Stimulated activated CD4-positive, alpha-beta T cell treated with anti-CD3 and anti-CD28 coated beads, Interleukin-12 subunit alpha, Interleukin-12 subunit beta, amount 100 ng/mL, for 48 hours (primary cell): ENCODE measurements at places on chromosomes 6 and 20.

DNA sequence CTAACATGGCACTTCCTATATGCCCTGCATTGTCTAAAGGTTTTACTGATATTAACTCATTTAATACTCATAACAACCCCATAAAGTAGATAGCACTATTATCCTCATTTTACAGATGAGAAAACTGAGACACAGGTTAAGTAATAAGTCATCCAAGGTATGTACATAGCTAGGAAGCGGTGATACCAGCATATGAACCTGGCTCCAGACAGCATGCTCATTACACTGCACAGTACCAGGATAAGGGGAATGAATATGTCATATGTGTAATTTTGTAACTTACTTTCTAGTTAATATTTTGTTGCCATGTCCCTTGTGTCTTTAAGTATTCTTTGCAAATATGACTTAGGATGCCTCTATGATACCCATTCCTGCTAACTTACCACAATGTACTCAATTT, 53.2 kb upstream of the PBOV1 start:
- no peak for DNase-seq

DNA sequence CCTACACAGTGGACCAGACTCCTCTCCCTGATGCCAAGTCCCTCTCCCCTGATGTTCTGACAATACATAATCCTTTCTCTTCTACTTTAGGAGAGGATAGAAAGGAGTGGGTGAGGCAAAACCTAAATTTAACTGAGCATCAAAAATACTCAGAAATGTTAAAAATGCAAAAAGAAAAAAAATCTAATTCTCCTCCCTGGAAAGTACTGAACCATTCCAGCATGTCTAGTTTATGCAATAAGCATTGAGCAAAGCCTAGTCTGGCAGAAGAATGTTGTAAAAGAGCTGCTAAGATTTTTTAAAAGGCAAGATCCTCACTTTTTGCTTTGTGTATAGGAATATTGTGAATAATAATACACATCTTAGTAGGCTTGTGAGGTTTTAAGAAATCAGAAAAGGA, 116.6 kb upstream of the STXBP5 start:
- DNase-seq = no peak

GRCh38 chr6:155646443-155646842, 190.8 kb upstream of the NOX3 start:
- no peak for DNase-seq

GRCh38 chr6:11064836-11065235, 20.7 kb upstream of the ELOVL2 start:
- DNase-seq = no peak

GRCh38 chr6:37131104-37131959, 38.6 kb upstream of the PIM1 start:
- DNase-seq = no peak

DNA sequence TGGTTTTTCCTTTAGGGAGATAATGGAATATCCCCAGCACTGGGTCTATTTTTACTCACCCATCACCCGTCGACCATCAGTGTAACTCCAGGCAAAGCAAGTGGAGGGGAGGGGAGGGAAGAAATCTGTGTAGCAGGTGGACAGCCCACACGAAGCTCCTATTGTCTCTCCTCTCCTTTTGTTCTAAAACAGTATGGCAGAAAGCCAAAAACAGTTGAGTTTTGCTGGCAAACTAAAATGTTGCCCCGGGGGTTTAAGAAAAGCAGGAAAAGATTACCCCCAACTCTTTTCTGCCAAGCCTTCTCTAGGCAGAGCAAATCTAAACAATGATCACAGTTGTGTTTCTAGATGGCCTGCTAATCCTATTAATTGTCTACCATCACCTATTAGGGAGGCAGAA, 89.7 kb downstream of the PREP start:
- DNase-seq = no peak

GRCh38 chr6:41100871-41101287, 28.1 kb downstream of the NFYA start:
- DNase-seq = peak; percentile 12

DNA sequence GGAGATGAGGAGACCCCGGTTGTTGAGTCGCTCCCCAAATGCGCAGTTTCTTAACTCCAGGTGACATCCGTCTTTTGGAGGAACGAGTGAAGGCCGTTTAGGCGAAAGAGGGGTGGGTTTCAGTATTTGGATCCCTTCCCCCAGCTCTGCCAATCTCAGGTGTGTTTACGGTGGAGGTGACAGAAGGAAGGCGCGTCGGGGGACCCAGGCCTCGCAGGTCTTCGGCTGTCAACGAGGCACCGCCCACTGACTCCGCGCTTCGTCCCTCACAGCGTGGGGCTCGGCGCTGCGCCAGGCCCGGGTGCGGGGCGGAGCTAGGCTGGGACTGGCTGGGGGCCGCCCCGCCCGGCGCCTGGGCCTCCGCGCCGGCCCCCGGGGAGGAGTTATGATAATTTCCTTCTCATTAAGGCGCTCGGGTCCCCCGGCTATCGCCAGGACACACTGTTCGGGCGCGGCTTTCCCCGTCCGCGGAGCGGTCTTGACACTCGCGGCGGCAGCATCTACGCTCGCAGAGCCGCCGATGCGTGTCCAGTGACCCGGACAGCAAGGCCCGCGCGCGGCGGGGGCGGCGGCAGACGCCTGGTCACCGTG, at the start of gene TFAP2C:
TFAP2C (plus strand) TSS at position 434 of the 591 bp plus-strand sequence. CDS start 239 bp downstream, outside the sequence.
- no peak for DNase-seq

- no peak for DNase-seq
Observed at GRCh38 chr6:116046737-116047136, 14.0 kb downstream of the FRK start.

- no peak for DNase-seq
Observed at GRCh38 chr6:125869427-125869826, 78.7 kb downstream of the NCOA7 start.

DNA sequence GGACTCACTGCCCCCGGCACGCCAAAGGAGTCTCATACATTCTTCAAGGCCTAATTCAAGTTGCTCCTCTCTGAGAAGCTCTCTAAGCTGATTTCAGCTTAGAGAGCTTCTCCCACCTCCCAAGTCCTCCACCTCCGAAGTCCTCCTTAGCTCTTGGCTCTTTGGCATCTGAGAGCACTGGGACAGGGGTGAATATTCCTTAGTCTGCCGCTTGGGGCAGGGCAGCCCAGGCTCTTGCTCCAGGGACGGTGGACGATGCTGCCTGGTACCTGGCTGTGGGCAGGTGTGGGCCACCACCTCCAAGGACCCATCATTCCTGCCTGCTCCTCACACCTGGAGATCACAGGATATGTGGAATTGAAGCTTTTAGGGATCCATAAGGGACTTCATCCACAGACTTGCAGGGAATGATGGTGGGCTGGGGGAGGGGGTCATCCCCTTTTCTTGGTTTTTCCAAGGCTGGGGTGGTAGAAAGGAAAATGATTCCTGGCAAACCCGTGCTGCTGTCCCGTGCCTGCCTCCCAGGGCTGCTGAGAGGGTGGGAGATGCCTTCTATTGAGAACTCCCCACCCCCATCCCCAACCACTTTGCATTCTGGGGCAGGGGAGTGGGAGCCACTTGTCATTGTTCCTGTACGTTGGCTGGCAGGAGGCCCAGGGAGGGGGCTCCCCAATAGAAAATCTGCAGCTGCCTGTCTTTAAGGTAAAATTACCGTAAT, 57.4 kb downstream of the ARHGAP40 start:
- no peak for DNase-seq

- no peak for DNase-seq
Observed at GRCh38 chr6:138272533-138273315, 54.4 kb upstream of the PBOV1 start.

DNA sequence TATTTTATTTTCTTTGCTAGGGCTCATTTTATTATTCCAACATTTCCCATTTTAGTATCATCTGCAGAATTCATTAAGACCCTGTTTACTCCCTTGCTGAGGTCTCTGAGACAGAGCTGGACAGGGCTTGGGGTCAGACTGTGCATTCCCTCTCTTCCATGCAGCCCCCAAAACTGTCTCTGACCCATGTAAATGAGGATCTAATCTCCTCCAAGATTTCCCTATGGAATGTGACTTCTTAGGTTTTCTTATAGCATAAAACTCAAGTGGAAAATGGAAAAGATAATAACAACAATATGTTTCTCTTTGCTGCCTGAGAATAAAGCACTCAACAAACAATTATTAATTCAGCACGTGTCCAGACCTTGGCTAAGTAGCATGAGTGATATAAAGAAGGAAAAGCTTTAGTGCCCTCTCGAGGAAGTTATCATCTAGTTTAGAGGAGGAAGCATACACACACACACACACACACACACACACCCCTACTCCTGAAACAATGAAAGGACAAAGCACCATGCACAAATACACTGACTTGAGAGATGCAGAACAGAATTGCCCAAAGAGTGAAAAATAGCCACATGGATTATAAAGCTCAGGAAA, 815.5 kb downstream of the BCKDHB start:
- no peak for DNase-seq

DNA sequence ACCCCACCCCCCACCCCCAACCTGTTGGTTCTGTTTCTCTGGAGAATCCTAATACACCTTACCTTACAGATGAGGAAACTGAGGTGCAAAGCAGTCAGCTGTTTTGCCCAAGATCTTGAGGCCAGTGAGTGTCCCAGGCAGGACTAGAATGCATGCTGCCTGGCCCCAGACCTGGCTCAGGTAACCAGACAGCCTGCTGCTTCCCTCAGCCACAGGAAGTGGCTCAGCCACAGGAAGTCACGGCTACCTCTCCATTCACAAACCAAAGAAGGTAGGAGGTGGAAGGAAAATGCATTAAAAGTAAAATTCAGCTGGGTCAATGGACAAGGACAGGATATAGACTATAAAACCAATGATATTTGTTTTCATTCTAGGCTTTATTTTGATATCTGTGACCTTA, 517.6 kb downstream of the CD83 start:
- peak; percentile 13 for DNase-seq

GRCh38 chr6:127404594-127405178, 54.5 kb downstream of the KIAA0408 start:
- DNase-seq = no peak

GRCh38 chr6:167932468-167933276, 64.8 kb upstream of the KIF25 start:
- DNase-seq = no peak

GRCh38 chr6:149503276-149503675, 18.5 kb upstream of the ZC3H12D start:
- no peak for DNase-seq

DNA sequence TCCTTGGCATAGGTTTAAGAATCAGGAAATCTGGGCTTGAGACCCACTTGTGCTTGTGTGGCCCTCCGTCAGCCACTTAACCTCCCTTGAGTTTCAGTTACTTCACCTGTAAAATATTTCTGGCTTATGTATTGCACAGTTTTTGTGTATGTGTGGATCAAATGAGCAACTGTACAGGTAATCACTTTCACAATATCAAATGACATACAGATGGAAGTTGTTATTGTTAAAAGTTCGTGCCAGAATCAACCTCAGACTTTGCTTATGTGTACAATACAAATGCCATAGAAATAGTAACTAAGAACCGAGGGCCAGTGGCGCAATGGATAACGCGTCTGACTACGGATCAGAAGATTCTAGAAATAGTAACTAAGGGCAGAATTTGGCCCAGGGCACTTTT, 65.6 kb upstream of the KIF13A start:
- DNase-seq = no peak

GRCh38 chr20:51434580-51435247, 107.8 kb downstream of the NFATC2 start:
- no peak for DNase-seq

DNA sequence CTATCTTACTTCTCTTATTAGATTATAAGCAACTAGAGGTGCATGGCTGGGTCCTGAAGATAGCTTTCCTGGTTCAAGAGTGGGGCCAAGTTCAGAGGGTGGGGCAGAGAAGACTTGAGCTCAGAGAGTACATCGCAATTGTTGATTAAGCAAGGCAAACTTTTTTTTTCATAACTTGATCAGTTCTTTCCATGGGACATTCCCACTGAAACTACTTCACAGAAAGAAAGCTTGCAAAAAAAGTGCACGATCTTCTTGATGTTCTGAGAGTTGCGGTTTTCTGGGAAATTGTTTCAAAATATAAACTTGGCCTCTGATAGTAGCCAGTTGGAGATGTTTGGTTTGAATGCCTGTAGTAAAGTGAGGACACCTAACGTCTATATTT, 100.9 kb downstream of the ZDHHC14 start:
- DNase-seq = no peak

DNA sequence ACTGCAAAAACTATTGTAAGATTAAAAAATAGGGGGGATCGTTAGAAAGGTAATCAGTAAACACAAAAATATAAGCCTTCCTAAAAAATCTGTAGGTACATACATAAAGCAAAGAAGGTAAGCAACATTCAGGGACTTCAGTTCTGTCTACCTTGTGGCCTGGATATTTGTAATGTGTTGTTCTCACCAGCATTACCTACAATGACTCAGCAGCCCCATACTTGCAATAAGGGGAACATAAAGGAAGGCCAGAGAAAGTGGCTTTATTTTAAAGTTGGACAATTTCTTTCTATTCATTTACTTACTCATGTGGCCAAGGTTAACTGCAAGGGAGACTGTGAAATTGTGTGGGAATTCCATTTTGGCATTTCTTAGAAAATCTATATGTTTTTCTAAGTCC, 277.2 kb upstream of the PREP start:
- DNase-seq = no peak

DNA sequence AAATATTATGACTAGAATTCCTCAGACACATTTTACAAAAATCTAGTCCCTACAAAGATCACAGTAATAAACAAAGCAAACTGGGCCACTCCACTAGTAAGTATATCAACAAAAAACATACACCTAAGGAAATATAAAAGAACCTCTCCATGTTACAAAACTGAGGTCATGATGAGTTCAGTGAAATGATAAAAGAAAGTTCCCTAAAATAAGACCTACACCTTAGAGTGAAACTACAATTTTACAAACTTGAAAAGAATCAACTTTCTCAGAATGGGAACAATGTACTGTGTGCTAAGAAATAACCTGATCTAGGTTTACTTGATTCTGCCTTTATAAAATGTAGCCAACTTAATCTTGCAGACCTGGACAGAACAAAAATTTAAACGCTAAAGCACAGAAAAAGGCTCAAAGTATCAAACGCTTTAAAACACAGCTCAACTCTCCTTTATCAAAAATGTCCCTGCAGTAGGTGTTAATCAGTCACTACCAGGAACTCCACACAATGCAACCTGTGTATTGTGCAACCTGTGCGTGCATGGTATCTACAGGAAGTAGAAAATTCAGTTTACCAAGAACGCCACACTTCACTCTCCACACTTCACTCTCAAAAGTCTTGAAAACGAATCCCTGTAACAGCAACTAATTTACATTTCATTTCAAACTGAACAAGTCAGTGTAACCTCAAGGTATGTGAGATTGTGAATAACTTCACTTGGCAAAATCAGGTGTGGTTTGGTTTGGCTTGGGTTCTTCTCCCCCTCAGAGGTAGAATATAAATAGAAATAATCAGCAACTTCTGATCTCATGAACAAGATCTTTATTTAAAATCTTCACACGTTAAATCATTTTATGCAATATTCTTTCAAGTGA, 1.8 kb downstream of the RALGAPA2 start:
- DNase-seq = no peak

GRCh38 chr20:10857352-10858070, 183.7 kb upstream of the JAG1 start:
- DNase-seq = no peak

DNA sequence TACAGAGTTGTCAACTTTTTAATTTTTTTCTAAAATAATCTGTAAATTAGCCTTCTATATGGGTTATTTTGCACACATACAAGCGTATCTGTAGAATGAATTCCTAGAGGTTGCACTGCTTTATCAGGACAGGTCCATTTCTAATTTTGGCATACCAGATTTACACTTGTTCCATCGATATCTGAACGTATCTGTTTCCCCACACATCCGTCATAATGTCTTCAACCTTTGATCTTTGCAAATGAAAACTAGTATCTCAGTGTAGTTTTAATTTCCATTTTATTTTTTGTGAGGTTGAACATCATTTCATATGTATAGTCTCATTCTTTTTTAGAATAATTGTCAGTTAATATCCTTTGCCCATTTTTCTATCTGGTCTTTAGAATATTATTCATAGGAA, 22.7 kb downstream of the SENP6 start:
- DNase-seq = no peak
